ENCODE measurements at places on chromosomes 13 and 19. TPM values are rescaled to one million over a fixed set of nuclear protein-coding genes. Genes with fewer than 3 reads are reported as not detected.

- peak; percentile 73 for DNase-seq
Observed at GRCh38 chr13:20993661-20994440, 67.5 kb downstream of the LATS2 start.

Gene CYP2A13
- polyA plus RNA-seq, result not detected

DNA sequence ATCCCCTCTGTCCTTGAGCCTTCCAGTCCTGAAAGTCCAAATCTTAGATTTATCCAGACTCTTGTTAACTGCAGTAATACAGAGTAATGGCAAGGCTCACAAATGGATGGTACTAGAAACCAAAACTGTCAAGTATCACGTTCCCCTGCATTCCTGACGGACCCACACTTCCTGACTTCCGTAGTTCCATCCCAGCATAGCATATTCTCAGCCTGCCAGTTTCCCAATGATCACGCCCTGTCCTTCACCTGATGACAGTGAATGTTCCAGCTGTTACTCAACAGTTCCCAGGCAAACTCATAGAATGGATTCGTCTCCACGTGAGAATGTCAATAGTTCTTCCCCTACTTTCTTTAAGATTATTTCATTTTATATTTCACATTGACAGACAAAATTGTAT lies 33.6 kb downstream of the SLC7A1 start:
- no peak for DNase-seq

Gene PEX11G
- 1.5 TPM for polyA plus RNA-seq

GRCh38 chr13:107838588-107839161 lies 376.7 kb downstream of the LIG4 start:
- DNase-seq, result no peak

Gene MEX3D
- polyA plus RNA-seq, result 11.9 TPM
